ENCODE measurements at places on chromosomes 12 and 14. TPM values are rescaled to one million over a fixed set of nuclear protein-coding genes. Genes with fewer than 3 reads are reported as not detected.

WNT1 gene
- total RNA-seq, result not detected

KRT77 gene
- not detected for total RNA-seq

BDKRB1 gene
- total RNA-seq, result 1.7 TPM

SMIM41 gene
- total RNA-seq, result not detected

ADAMTS20 gene
- not detected for total RNA-seq

RIN3 gene
- total RNA-seq, result 1.1 TPM

RNASE9 gene
- not detected for total RNA-seq

PELI2 gene
- total RNA-seq, result 3.0 TPM

TAS2R42 gene
- total RNA-seq, result not detected
